WTC11 (cell line): ENCODE measurements at places on chromosomes 12 and 14. TPM values are rescaled to one million over a fixed set of nuclear protein-coding genes. Genes with fewer than 3 reads are reported as not detected.

The ENDOU gene
- total RNA-seq, result not detected in 3 replicates

The FAM186B gene
- 0.16 to 0.39 TPM (median 0.21 TPM) in 3 replicates for total RNA-seq

GRCh38 chr12:126163984-126164383 is 1098.7 kb downstream of the AACS start:
- no peaks in the 10 kb centered on the region for H3K4me1 ChIP-seq
- H3K27me3 ChIP-seq, result peaks cover 18% of the 10 kb centered on the region
- no peak overlapping the region for H3K27ac ChIP-seq
- H3K4me3 ChIP-seq, result no peak overlapping the region

GRCh38 chr14:95499354-95499750 is 17.1 kb downstream of the SYNE3 start:
- H3K36me3 ChIP-seq, result no peaks in the 10 kb centered on the region
- H3K4me3 ChIP-seq, result no peak overlapping the region
- H3K4me1 ChIP-seq, result no peaks in the 10 kb centered on the region
- DNase-seq, result no peak

- peak overlapping the region; percentile 88 for H3K27ac ChIP-seq
- 0 out of 2 replicates have a peak overlapping the region, but pooled peaks have one; percentile 4 for H3K4me3 ChIP-seq
- peaks cover 50% of the 10 kb centered on the region for H3K4me1 ChIP-seq
- H3K27me3 ChIP-seq, result no peaks in the 10 kb centered on the region; the same call in 1 of the 2 replicates
These were observed 484.4 kb downstream of the ATP23 start for GRCh38 chr12:58425481-58426392.

GRCh38 chr12:103742349-103742932 is 98.6 kb downstream of the NT5DC3 start:
- no peaks in the 10 kb centered on the region for H3K36me3 ChIP-seq
- no peak overlapping the region for H3K4me3 ChIP-seq
- H3K27me3 ChIP-seq, result no peaks in the 10 kb centered on the region
- H3K4me1 ChIP-seq, result peaks cover 10% of the 10 kb centered on the region
- DNase-seq, result no peak
